GM20000 (cell line): ENCODE measurements at places on chromosomes 2 and 18.

DNA sequence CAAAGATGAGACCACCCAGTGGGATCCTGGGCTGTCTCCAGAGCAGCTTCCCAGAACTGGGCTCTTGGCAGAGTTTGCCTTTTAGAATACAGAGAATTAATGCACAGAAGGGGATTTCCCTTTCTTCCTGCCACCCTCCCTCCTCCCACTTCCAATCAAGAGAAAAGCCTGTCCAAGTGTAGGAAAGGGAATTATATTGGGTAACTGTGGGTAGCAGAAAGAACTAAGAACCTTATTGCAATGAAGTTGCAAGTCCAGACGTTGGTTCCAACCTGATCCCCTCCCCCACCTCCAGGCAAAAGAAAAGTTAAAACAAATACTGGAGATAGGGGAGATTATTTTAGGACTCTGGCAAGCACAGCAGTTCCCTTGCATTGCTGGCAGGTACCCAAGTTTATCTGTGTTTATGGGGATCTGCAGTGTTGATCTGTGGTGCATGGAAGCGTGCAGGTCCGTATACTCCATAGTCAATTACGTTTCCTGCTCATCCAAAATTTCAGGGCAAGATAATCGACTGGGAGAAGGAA lies 114.3 kb downstream of the PRKCE start:
- no peak for DNase-seq

- peak; percentile 69 for DNase-seq
Measured at GRCh38 chr2:197453914-197454398, 604 bp downstream of the COQ10B start.

DNA sequence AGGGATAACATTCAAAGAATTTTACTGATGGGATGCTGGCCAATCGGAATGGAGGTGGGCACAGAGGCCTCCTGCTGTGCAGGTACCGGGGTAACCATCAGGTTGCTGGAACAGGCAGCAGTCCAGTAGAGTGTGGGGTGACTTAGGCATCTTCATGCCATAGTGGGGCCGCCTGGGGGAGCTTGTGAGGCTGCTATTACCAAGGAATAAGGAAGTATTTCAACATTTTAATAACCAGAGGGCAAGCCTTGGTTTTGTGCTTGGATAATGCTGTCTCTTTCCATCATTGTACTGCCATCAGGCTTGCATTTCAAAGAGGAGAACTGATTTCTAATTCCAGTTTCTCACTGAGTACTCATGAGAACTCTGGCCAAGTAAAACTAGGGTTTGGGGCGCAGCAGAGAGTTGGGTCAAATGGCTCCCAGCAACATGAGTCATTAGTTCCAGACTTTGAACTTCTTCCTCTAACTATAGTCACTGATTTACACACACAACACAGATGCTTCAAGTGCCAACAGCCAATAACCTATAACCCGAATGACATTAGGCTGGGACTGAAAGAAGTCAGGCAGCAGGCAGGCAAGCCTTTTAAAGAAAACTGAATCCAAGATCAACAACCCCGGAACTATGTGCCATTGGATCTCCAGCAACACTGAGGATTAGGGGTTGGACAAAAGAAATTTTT lies 56.1 kb upstream of the FHL2 start:
- no peak for DNase-seq

GRCh38 chr2:102764083-102764482 lies 2.3 kb downstream of the TMEM182 start:
- no peak for DNase-seq

DNA sequence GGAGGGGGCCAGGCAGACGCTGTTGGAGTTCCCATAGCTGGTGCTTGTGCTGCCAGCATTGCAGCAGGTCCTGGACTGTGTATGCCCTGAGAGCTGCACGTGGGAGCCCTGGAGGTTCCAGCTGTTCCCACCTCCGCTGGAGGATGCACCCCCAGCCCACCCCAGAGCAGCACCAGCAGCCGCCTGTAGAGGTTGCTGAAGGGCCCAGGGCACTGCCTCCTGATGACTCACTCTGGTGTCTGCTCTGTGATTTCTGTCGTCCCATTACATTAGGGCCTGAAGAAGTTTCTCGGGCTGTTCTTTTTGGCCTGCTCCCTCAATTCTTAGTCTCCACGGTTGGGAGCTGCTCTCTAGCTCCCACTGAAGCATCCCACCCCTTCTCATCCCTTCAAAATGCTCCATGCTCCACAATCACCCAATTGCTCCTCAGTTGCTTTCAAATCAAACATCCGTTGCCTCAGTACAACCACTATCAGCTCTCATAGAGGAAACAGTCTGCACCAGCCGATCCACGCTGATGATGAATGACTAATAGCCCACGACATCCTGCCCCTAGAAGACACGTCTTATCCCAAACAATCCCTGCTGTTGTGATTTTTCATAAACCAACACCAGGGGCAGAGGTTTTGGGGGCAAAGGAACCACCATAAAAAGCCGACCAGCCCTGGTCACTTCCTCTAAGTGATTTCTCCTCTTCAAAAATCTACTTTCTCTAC lies 65.2 kb upstream of the RNF152 start:
- no peak for DNase-seq

DNA sequence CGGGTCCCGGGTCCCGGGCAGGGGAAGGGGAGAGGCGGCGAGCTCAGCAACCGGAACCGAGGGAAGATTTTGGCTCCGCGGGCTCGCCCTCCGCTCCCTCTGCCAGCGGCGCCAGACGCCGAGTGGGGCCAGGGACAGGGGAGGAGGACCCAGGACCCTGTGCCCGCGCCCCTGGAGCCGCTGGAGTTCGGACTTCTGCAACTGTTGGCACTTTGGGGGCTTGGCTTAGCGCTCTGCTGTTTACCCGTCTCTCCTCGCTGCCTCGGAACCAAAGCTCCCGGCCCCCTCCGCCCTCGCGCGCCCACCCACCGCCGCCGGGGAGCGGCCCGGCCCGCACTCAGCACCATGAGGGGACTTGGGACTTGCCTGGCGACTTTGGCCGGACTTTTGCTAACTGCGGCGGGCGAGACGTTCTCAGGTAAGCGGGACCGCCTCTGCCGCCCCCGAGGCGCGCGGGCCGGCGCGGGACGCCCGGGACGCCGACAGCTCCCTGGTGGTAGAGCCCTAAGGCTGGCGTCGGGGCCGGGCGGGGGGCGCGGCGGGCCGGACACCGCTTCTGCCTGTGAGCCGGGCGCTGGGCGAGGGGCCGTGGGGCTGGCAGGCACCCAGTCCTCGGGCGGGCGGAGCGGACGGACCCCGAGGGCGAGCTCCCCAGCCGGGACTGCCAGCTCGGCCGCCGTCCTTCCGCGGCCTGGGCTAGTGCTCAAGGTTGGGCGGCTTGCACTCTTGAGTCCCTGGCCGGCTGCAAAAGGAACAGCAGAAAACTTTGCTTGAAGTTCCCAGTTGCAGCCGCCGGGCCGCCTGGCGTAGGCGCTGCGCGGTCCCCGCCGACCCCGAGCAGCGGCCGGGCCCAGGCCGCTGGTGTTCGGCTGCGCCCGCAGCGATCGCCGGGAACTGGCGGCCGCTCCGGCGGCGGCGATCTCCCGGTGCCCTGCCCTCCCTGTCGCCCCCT lies 634 bp downstream of the PTPRM start:
- DNase-seq = peak; percentile 45

DNA sequence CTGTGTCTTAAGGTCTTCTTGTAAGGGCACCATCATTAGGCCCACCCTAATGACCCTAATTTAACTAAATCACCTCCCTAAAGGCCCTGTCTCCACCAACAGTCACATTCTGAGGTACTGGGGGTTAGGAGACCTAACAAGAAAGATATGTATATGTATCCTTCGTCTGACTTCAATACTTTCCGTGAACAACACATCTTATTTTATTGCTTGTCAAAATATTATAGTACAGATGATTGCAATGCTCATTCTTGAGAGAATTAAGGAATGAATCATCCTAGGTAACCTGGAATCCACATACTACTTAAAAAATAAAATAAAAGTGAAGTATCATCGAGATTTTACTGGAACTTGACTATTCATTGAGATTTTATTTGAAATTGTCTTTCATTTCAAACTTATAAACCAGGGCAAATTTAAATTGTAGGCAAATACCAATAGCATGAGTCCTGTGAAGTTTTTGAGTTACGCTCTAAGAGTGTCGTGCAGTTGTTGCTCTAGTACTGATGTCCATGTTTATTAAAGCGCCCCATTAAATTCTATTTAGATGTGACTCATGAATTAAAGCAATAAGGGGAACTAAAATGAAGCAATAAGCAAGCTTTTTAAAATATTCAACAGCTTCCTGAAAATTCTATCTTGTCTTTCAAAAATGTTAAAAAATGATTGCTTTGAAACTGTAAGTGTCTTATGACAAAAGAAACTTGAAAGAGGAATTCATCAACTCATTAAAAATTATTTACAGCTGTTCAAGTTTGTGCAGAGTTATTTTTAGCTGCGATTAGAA lies 40.0 kb downstream of the CCDC102B start:
- DNase-seq = no peak

DNA sequence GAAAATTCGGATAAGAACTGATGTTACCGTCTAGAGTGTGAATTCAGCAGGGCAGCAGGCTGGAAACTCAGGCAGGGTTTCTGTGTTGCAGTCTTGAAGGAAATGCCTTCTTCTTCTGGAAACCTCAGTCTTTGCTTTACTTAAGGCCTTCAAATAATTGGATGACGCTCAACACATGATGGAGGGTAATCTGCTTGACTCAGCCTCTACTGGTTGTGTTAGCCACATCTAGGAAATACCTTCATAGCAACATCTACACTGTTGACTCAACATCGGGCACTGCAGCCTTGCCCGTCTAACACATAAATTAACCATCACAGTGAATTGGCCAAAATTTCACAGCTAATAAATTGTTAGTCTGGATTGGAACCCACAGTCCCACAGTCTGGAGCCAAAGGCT lies 37.2 kb downstream of the YPEL5 start:
- DNase-seq = no peak
